ENCODE measurements at places on chromosomes 5 and 9.
A peak's percentile ranks its signal among the peaks of the same experiment; 100 is the strongest.

DNA sequence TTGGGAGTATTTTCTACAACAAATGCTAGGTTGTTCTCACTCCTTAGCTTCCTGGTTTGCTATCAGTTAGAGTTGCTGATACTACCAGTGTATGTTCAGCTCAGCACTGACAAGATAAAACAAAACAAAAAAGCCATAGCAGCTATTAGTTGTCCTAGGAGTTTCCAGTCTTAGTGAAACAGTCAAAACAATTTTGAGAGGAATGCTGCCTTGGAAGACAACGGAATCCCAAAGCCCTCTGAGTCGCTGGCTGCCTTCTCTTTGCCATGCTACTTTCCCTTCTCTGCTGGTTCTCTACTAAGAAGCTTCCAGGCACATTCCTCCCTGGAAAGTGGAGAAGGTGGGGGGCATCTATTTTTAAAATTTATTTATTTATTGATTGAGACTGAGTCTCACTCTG is 5.4 kb upstream of the CREBRF start:
- H3K27ac ChIP-seq = no peak overlapping the region
- DNase-seq = no peak
- no peaks in the 10 kb centered on the region for H3K36me3 ChIP-seq
- H3K27me3 ChIP-seq = no peaks in the 10 kb centered on the region

- no peak overlapping the region for H3K27ac ChIP-seq
- H3K4me3 ChIP-seq = peak overlapping the region; percentile 29
- no peaks in the 10 kb centered on the region for H3K27me3 ChIP-seq
- no peak for DNase-seq
Observed at GRCh38 chr9:125235804-125236519, 5.2 kb downstream of the HSPA5 start.

DNA sequence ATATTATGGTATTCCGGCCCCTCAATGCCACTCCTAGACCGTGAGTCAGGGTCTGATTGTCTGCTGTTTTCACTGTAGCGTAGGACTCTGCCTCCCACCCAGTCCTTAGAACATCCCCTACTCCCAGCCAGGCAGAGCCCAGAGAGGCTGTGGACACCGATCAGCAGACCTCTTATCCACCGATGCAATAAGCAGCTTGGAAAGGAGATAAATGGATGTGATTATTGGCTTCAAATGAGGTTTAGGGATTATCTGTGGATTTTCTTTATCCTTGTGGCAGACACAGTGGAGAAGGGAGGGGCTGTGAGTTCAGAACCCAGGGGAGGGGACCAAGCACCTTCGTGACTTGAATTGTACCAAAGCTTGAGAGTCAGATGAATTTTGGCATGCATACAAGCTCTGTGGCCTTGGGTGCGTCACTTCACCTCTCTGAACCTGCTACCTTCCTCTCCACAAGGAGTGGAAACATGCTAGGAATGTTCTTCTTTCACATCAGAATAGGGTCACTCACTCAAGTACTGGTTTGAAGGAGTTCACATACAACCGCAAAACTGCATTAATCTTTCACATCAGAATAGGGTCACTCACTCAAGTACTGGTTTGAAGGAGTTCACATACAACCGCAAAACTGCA is 83.1 kb upstream of the CPLX2 start:
- no peak for DNase-seq
- H3K27me3 ChIP-seq = no peaks in the 10 kb centered on the region
- no peaks in the 10 kb centered on the region for H3K4me1 ChIP-seq
- H3K27ac ChIP-seq = no peak overlapping the region
- H3K36me3 ChIP-seq = no peaks in the 10 kb centered on the region

DNA sequence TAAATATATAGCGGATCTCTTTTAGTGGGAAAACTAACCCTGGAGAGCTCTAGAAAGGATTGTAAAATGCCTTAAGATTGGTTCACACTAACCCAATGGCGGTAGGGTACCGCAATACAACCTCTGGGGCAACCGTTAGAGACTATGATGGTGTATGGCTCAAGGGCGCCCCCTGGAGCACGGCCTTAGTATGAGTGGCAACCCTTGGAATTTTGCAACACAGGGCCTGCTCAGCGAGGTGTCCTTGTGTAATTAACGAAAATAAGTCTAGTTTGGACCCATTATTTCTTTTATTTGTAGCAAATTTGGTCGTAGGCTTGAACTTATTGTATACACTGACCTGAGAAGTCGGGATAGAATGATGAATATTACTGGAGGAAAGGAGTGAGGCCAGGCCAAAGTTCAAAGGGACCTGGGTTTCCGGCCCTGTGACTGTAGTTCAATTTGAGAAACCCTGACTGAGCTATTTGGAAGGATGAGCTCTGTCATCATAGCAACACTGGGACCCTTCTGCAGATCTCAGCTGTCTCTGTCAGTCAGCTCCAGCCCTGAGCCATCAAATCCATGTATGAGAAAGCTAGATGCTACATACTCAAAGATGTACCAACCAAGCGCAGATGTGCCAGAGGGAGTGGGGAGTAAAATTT is 54.8 kb downstream of the CAMK4 start:
- no peaks in the 10 kb centered on the region for H3K27me3 ChIP-seq
- H3K36me3 ChIP-seq = no peaks in the 10 kb centered on the region
- no peak overlapping the region for H3K27ac ChIP-seq
- H3K4me1 ChIP-seq = no peaks in the 10 kb centered on the region

DNA sequence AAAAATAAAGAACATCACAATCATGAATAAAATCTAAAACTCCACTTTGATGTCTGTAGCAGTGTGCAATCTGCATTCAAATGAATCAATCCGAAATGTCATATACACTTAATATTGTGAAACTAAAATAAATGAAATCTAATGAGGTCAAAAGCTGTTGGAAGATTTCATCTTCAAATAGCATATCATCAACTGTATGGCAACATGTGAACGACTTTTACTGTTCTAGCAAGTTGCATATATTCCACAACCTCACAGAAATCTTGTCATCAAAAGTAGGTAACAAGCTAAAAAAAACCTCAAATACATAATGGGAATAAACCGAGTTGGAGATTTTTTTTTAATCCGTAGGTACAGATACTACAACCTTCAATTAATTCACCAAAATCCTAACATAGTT is 1.2 kb downstream of the PTBP3 start:
- H3K4me1 ChIP-seq = peaks cover 3% of the 10 kb centered on the region
- peak overlapping the region; percentile 99 for H3K27ac ChIP-seq
- no peaks in the 10 kb centered on the region for H3K27me3 ChIP-seq
- H3K4me3 ChIP-seq = peak overlapping the region; percentile 85
